ENCODE measurements at places on chromosomes 2 and 18. TPM values are rescaled to one million over a fixed set of nuclear protein-coding genes. Genes with fewer than 3 reads are reported as not detected.

DNA sequence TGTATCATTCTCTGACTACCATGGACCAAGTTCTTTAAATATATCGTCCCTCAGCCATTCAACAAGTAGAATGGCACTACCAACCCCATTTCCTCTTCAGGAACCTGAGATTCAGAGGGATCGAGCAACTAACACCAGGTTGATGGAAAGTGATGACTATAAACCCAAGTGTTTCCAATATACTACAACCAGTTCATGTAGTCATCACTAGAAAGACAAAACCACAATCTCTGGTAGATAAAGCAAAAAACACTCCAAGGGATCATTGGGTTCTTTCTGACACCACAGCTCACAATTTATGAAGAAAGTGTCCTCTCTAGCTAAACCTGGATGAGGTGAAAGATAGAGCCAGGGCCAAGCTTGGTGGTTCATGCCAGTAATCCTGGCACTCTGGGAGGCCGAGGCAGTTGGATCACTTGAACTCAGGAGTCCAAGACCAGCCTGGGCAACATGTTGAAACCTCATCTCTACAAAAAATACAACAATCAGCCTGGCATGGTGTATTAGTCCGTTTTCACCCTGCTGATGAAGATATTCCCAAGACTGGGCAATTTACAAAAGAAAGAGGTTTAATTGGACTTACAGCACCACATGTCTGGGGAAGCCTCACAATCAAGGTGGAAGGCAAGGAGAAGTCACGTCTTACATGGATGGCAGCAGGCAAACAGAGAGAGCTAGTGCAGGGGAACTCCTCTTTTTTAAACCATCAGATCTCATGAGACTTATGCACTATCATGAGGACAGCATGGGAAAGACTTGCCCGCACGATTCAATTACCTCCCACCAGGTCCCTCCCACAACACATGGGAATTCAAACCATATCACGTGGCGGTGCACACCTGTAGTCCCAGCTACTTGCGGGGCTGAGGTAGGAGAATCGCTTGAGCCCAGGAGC is 2.2 kb downstream of the CD226 start:
- no peak for DNase-seq

The CFAP65 gene
- polyA plus RNA-seq, result 0.28 TPM

The DOK6 gene
- 21.8 TPM for polyA plus RNA-seq

DNA sequence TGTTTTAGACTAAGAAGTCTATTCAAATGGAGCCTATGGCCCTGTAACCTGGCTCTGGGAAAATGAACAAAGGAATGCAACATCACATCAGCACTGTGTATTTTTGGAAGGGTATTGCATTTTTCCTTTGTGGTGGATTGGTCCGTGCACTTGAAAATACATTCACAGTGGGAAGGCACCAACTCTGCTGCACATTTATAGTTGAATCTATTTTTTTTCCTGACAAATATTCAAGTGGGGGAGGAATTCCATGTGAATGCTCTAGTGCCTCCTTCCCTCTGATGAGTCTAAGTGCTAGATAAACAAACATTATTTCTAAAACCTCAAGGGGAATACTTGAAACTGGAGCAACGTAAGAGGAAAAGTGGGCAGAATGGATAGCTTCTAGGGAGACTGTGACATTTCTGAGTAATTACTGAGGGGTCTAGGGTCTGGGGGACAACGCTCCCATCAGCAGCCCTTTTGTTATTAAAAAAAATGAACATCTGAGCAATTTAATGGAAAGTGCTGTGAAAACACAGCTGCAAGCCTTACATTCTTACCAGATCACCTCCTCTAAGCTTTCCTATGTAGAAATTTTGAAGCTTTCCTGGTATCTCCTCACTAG is 208.2 kb downstream of the SLC8A1 start:
- peak; percentile 45 for DNase-seq

GRCh38 chr2:203918839-203919238 is 17.7 kb upstream of the ICOS start:
- DNase-seq, result no peak

DNA sequence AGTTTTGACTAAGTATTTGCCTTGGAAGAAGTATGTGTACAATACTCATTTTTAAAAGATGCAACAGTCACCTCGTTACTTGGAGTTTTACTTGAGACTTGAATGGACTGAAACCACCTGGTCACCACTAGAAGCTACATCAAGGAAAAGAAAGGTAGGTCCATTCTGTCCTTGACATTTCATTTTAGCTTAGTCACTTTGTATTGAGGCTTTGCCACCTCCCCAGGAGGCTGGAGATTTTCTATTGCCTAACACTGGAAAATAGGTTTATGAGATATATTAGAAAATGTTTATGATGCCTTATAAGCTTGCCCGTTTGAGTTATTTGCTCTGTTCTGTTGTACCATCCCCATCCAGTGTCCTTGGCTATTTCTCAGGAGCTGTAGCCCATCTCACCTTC is 107.9 kb upstream of the ETAA1 start:
- no peak for DNase-seq

The CD302 gene
- polyA plus RNA-seq, result 13.2 TPM

The CFAP53 gene
- polyA plus RNA-seq, result 4.2 TPM

- no peak for DNase-seq
Measured at GRCh38 chr2:101047075-101047766, 45.1 kb downstream of the RPL31 start.

The GAL3ST2 gene
- polyA plus RNA-seq, result 0.76 TPM

The IDH1 gene
- 109 TPM for polyA plus RNA-seq

GRCh38 chr2:62705859-62706720 is 577 bp downstream of the EHBP1 start:
- DNase-seq, result peak; percentile 59

GRCh38 chr2:166609183-166609959 is 115.3 kb upstream of the SCN7A start:
- DNase-seq, result no peak

The PCARE gene
- polyA plus RNA-seq, result 0.43 TPM

All from left kidney (tissue), 8 donors.